ENCODE measurements at places on chromosomes 5 and 9. TPM values are rescaled to one million over a fixed set of nuclear protein-coding genes. Genes with fewer than 3 reads are reported as not detected.

IFNK gene
- not detected for total RNA-seq

BARX1 gene
- not detected for total RNA-seq

CBY3 gene
- not detected for total RNA-seq

NDUFB6 gene
- total RNA-seq: 53.5 TPM

SLC23A1 gene
- total RNA-seq: not detected

PCDHGA12 gene
- 9.9 TPM for total RNA-seq

ORM2 gene
- not detected for total RNA-seq

HAVCR2 gene
- total RNA-seq: 0.42 TPM

PLAC8L1 gene
- 0.80 TPM for total RNA-seq

S1PR3 gene
- 18.9 TPM for total RNA-seq

HRCT1 gene
- total RNA-seq: 5.2 TPM

TMOD1 gene
- total RNA-seq: 0.74 TPM

ALDOB gene
- total RNA-seq: not detected

PCSK1 gene
- total RNA-seq: 8.7 TPM

SPATA9 gene
- total RNA-seq: not detected

KCNN2 gene
- total RNA-seq: 1.3 TPM

NOXA1 gene
- 0.91 TPM for total RNA-seq

C5orf58 gene
- not detected for total RNA-seq

SPINK1 gene
- total RNA-seq: not detected

DHFR gene
- total RNA-seq: 35.8 TPM

GRCh38 chr9:82082563-82082962, 94.0 kb downstream of the SPATA31D1 start:
- no peak for DNase-seq

DNA sequence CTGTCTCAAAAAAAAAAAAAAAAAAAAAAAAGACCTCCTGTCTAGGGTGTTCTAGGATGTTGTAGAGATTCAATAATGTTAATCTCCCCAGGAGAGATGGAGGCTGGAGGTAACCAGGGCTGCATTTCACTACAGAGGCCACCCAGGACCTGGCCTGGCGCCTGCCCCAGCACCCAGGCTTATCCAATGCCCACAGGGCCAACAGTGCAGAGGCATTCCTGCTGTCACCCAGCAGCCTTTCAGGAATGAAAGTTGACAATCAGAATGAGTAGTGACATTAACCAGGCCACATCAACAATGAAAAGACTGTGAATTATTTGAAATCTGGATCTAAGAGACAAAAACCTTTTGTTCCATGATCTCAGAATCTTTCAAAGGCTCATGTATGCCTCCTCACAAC, 36.2 kb upstream of the GABRP start:
- DNase-seq: no peak

DNA sequence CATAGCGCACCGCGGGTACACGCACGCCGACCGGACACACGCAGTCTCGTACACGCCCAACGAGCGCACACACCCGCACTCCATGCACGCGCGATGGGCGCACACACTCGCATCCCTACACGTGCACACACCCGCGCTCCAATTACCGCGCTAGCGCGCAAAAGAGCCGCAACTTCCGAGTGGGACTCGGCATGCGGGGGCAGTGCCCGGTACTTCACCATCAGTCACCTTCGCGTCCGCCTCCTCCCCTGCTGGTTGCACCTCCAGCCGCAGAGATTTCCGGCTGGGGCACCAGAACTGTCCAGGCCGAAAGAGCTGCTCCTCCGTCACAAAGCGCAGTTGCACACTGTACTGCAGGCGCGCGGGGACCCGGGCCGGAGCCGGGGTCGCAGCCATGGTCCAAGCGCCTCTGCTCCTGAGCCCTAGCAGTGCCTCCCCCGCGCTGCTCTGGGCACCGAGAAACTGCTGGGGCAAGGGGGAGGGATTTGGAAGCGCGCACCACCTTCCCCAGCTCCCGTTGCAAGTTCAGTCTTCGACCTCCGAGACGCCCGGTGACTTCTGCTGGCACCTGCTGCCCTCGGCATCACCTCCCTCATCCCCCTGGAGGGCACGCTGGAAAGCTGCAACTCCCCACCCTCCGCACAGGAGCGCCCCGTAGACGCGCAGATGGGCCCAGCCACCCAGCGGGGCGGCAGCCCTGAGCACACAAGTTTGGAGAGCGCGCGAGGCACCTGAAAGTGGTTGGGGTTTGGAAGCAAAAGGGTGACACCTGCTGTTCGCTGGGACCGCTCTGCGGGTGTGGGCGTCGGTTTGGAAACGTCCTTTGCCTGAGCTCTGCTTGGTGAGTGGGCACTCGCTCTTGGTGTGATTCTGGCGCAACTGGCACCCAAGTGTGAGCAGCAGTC, 337.4 kb upstream of the PUM3 start:
- DNase-seq: no peak

GRCh38 chr5:31807789-31808540, 169.0 kb downstream of the PDZD2 start:
- DNase-seq: no peak

- DNase-seq: peak; percentile 91
Measured at GRCh38 chr9:109010746-109011145, 2.6 kb downstream of the CTNNAL1 start.

GRCh38 chr5:111493031-111493430, 19.3 kb downstream of the STARD4 start:
- no peak for DNase-seq

DNA sequence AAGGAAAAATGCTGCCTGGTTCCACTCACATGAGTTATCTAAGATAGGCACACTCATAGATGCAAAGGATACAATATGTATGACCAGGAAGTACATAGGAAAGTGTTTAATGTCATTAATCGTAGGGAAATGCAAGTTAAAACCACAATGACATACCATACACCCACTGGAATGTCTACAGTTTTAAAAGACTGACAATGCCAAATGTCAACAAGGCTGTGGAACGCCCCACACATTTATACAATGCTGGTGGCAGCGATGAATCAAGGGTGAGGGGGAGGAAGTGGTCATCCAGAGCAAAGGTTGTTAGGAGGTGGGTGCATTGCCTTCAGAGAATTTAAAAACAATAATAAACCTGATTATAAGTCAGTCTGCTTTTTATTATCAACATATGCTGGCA, 437.8 kb downstream of the ARHGEF28 start:
- DNase-seq: peak; percentile 26

GRCh38 chr9:5446451-5447236, 3.7 kb upstream of the CD274 start:
- no peak for DNase-seq

DNA sequence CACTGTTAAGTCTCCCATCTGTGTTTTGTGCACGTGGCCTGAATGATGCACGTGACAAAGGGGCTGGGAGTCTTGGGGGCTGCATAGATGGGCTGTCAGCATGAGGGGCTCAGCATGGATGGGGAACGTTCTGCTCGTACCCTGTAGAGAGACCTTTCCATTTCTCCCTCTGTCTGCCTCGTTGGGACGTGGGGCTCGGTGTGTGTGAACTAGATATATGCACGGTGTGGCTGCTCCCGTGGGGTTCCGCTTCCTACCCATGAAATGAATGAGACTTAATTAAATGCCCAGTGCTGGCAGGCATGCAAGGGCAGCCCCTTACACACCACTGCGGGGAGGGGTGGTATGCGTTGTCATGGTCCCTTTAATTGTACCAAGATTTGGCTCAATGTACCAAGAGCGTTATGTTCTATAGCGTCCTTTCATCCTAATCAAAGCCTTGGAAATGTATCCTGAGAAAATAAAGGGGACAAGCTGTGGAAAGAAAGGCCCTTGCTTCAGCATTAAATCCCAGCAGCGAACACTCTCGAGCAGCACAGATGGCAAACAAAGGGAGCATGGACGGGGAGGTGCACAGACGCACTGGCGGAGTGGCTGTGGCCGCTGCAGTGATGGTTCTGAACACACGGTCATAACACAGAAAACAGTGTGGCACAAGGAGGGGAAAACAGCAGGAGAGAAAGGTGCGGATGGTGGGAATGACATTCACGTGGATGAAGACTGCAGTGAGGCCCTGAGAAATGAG, 66.8 kb downstream of the RASGEF1C start:
- DNase-seq: no peak

DNA sequence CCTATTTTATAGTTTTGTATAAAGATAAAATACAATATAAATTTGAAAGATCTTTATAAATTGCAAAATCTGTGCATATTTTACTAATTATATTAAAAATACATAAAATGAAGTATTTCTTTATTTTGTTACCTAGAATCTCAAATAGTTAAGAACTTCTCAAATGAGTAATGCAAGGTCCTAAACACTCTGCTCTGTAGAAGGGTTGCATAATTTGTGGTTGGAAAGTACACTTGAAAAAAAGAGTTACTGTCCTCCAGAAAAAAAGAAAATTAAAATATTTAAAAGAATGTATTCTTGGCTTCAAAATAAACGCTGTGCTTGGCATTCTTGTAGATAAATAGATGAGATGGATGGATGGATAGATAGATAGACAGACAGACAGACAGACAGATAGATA, 428.8 kb upstream of the CDH6 start:
- DNase-seq: no peak

- no peak for DNase-seq
Measured at GRCh38 chr9:4463824-4464223, 26.4 kb upstream of the SLC1A1 start.

GRCh38 chr5:172175263-172175719, 12.7 kb downstream of the STK10 start:
- no peak for DNase-seq

GRCh38 chr5:460273-460625, 17.3 kb downstream of the EXOC3 start:
- no peak for DNase-seq

- DNase-seq: peak; percentile 78
Measured at GRCh38 chr5:157718519-157718918, 12.7 kb upstream of the THG1L start.

- DNase-seq: no peak
Measured at GRCh38 chr5:83092619-83093018, 15.3 kb downstream of the XRCC4 start.

- no peak for DNase-seq
Measured at GRCh38 chr9:91191411-91192380, 170.0 kb downstream of the AUH start.

DNA sequence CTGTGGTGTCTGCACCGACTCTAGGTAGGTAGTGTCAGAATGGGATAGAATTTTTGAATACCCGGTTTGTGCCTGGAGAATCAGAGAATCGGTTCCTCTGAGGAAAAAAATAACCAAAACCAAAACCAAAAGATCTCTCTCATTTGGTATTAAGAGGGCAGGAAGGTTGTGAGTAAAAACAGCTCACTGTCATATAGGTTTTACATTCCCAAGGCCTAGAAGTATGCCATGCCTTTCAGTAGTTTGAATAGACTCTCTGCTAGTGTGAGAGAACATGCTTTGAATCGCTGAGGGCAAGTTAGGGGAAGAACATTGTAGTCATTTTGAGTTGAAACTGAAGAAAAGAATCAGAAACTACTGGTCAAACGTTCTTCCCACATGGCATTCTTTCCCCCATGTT, 411.4 kb upstream of the CD180 start:
- no peak for DNase-seq

DNA sequence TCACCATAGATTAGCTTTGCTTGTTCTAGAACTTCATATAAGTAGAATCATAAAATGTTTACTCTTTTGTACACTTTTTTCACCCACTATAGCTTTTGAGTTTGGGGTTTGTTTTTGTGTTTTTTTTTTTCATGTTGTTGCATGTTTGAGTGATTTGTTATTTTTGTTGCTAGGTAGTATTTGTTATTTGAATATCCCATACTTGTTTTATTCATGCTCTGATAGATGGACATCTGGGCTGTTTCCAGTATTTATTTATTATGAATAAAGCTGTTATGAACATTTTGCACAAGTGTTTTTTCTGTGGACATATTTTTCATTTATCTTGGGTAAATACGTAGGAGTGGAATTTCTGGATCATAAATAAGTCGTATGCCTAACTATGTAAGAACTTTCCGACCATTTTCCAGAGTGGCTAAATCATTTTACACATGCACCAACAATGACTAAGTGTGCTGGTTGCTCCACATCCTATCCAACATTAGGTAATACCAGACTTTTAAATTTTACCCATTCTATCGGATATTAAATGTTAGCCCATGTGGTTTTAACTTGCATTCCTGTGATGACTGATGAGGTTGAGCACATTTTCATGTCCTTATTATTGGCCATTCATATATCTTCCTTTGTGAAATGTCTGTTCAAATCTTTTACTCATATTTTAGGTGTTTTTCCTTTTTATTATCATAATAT, 69.1 kb upstream of the NR4A3 start:
- no peak for DNase-seq

- DNase-seq: peak; percentile 52
Measured at GRCh38 chr9:134698587-134699342, 57.2 kb downstream of the COL5A1 start.

DNA sequence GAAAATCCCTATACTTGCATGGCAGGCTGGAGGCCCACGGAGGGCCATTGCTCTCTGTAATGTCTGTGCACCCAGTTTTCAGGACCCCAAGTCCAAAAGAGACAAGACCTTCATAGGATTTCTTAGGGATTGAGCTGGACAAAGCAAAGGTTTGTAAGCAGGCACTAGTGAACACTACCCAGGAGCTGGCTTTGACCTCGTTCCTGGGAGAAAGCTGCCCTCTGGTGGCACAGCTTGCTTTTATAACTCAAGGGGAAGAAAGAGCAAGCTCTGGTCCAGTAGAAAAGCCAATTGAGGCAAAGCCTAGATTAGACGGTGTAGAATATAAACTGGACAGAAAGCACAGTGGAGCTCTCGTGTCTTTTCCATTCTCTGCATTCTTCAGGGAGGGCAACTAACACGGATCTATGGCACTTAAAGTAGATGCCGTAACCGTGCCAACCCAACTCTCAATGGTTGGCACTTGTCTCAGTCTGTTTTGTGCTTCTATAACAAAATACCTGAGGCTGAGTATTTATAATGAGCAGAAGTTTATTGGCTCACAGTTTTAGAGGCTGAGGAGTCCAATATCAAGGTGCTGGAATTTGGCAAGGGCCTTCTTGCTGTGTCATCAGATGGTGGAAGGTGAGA, 7.9 kb downstream of the GABRP start:
- DNase-seq: peak; percentile 66

Data from endothelial cell of umbilical vein (primary cell).